Right lobe of liver (tissue), 6 donors: ENCODE measurements at places on chromosomes 7 and 10. TPM values are rescaled to one million over a fixed set of nuclear protein-coding genes. Genes with fewer than 3 reads are reported as not detected.

- no peak for DNase-seq
Measured at GRCh38 chr10:24556750-24557742, 166.6 kb downstream of the ARHGAP21 start.

GRCh38 chr7:135771961-135772638 is 23.5 kb upstream of the FAM180A start:
- DNase-seq: no peak

GRCh38 chr10:131909014-131909808 is 8.4 kb downstream of the PPP2R2D start:
- no peak for DNase-seq

GRCh38 chr10:60733517-60733822 is 44.8 kb upstream of the CDK1 start:
- DNase-seq: no peak

DNA sequence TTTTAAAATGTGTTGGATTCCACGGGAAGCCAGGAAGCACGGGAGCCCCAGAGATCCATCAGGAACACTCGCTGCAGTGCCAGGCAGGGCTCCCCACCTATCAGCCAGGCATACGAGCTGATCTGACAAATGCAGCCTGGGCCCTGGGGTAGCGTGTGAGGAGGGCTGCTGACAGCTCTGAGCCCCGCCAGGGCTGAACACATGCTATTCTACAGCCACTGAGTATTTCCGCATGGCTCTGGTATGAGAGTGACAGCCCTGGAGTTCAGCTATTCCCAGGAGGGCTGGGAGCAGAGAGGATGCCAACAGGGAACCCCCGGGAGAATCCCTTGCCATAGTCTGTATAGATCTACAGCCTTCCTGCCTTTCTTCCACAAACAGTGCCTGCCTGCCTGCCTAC is 237.3 kb upstream of the ZMIZ1 start:
- DNase-seq: no peak

DNA sequence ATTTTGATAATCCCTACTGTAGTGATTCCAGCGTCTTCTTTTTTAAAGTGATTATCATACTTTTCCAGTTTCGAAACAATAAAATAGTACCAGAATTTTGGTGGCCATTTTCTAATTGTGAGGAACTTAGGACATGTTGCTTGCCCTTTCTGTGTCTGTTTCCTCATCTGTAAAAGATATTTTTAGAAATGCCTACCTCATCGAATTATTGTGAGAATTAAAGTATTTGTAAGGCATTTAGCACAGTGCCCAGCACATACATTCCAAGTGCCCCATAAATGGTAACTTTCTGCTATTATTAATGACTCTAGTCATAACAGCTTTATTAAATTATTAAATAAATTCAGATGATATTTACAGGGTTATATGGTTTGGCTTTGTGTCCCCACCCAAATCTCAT is 3.7 kb downstream of the CFAP69 start:
- no peak for DNase-seq

DNA sequence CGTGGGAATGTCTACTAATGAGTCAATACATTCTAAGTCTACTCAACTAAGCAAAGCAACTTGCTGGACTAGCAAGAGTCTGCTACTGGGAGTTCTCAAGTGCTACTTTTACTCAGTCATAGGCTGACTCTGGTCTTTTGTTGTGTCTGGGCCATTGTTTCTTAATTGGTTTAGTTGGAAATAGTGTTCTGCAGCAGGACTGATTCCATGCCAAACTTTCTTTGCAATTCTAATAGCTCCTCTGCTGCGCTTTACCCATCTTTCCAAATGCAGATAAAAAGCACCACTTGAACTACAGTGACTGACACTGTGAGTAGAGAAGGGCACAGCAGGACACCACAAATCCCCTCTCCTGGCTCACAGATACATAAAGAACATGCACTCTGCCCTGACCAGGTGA is 125.7 kb downstream of the CD36 start:
- DNase-seq: no peak

DNA sequence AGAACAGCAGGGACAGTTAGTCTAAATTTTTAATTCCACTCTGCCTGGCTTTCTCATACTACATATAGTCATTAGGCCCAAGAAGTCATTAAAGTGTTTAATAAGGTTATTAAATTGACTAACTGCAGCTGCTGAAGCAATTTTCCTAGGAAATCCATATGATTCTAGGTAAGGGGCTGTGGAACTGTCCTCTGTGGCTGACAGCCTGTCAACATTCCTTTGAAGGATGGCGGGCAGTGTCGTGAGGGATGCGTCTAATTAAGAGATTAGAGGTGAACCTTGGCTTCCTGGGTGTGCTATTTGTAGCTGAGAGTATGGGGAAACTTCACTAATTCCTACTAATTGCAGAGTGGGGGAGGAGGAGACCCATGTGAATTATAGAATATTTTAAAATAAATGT is 64.6 kb downstream of the SNX10 start:
- no peak for DNase-seq

DNA sequence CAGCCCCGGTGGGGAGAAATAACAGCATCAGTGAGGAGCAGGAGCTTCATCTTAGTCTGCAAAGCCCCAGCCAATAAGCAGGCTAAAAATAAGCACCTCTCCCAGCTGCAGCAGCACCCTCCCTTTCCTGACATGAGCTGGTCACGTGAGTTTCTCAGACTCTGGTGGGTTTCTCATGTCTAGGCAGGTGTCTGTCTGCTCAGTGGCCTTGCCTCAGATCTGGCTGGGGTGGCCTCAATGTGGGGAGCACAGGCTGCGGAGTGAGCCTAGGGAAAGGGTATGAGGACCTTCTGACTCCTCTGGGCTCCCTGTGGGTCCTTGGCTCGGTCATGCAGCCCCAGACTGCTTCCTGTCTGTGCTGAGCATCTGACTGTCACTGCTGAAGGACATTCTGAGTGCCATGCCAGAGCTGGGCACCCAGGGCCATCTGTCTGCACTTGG is 81.6 kb upstream of the LRRC4 start:
- no peak for DNase-seq

DNA sequence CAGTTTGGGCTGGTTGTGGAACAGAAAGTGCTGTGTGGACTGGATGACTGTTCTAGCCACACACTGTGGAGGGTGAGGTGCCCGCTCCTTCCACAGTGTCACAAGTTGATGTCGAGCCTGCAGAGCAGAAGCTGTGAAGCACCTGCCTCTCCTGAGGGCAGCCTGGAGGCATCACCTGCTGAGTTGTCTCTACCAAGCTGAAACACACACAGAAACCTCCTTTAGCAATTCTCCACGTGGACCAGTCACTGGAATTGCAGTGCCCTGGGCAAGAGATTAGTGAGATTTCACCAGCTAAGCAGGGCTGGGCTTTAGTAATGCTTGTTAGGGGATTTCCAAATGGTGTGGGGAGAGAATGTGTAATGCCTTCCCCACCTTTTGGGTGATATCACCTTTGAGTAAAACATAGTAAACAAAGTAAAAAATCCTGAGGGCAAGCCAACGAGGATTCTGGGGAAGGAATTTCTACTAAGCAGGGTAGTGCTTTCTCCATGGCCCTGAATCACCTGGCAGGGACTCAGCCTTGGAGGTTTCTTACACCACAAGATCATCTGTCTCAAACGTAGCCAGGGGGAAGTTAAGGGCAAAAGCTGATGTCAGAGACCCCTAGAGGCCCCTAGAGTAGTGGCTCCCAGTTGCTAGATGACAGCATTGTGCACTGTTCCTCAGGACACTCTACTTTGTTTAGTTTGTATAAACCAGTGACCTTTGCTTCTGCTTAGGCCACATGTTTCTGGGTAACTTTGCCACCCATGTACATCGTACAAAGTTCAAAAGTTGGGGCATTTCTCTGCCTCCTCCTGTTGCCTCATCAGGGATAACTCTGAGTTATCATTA is 233.1 kb upstream of the IGFBP3 start:
- DNase-seq: peak; percentile 77

- DNase-seq: no peak
Measured at GRCh38 chr10:56286096-56286495, 75.0 kb downstream of the ZWINT start.

DNA sequence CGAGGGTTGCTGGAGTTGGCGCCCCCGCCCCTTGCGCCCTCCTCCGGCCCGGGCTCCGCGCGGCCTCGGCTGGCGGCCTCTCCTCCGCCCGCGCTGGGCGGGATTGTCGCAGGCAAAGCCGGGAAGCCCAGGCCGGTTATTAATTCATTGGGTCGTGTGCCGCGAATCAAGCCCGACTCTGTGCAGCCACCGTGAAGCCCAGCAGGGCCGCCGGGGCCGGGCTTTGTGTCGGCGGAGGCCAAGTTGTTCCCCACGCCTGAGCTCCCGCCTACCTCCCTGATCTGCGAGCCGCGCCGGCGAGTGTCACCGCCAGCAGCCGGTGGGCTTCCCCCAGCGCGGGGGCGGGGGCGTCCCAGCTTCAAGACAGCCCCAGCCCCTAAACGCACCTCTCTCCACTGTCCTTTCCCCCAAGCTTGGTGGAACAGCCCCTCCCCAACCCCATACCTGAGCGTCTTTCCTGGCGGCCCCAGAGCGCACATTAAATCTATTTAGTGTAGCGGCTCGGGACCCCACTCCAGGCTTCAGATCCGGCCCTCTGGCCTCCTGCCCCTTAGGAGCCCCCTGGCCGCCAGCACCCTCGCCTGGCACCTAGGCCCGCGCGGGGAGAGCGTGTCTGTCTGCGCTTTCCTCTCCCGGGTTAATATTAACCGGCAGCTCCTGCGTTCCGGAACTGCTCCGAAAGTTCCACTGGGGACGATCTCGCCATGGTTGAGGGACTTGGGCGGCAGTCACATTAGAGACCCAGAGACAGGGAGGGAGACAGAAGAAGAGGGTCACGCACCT is 3.5 kb downstream of the SHH start:
- peak; percentile 82 for DNase-seq

DNA sequence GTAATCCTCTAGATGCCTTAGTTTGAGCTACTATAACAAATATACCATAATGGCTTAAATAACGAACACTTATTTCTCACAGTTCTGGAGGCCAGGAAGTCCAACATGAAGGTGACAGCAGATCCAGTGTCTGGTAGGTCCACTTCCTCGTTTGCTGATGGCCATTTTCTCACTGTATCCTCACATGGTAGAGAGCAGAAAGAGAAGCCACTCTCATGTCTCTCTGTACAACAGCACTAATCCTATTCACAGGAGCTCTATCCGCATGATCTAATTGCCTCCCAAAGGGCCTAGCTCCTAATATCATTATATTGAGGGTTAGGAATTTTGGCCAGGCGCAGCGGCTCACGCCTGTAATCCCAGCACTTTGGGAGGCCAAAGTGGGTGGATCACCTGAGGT is 10.2 kb downstream of the HIBADH start:
- no peak for DNase-seq

GRCh38 chr10:98055841-98056516 is 25.6 kb upstream of the CRTAC1 start:
- no peak for DNase-seq

- DNase-seq: no peak
Measured at GRCh38 chr7:27329909-27330308, 87.3 kb downstream of the EVX1 start.

GRCh38 chr10:127303746-127304145 is 107.4 kb upstream of the INSYN2A start:
- no peak for DNase-seq

DNA sequence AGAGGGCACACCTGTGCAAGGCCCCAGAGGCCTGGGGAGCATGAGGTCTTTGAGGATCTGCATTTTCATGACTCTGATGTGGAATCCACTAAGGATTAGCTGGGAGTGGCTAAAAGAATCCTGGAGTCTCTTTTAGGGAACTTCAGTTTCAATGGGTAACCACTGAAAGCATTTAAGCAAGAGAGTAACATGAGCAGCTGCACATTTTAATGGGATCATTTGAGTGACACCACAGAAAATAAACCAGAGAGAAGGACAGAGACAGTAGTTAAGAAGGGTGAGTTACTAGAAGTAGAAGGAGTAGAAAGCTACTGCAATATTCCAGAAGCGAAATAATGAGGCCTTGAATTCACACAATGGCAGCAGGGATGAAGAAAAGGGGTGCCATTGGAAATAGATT is 5.2 kb downstream of the GOT1 start:
- no peak for DNase-seq

- DNase-seq: no peak
Measured at GRCh38 chr10:1369197-1369596, 313.0 kb downstream of the WDR37 start.

DNA sequence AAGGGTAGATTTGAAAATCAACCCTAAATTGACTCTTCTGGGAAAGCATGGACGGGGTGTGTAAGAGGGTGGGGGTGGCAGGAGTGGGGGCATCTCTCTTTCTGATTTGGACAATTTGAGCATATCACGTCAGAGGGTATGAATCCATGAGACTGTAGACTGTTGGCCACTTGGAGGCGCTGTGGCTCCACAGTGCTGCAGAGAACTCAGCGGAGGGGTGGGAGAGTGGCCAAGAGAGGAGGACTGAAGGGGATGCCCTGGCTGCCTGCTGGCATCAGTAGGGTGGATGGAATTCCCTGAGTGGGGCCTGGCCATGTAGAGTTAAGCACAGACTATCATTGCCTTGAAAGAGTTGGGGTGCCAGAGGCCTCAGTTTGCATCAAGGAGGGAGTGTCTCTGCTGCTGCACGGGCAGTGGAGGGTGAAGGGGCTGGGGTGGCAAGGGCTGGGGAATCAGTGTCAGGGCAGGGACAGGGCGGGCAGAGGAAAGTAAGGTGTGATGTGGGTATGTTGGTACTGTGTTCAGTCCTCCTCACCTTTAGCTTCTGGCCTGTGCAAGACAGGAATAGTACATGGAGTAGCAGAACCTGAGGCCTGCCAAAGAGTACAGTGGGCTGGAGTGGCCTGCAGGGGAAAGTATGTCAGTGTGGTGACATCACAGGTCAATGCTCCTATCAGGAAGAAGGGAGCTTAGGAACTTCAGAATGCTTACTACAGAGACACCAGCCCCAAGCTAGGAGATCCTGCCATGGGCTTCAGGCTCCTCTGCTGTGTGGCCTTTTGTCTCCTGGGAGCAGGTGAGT is 133.5 kb upstream of the PRSS58 start:
- DNase-seq: no peak

- DNase-seq: no peak
Measured at GRCh38 chr7:157397731-157398691, 61.2 kb downstream of the DNAJB6 start.

- DNase-seq: no peak
Measured at GRCh38 chr10:107492389-107492788, 327.9 kb upstream of the SORCS1 start.

- DNase-seq: no peak
Measured at GRCh38 chr10:113129117-113129516, 179.1 kb downstream of the TCF7L2 start.

The SLK gene
- total RNA-seq: 14.2 TPM

The SFRP5 gene
- total RNA-seq: 4.6 TPM

The MUC12 gene
- not detected for total RNA-seq

The SLC18A2 gene
- 0.27 TPM for total RNA-seq

The TAS2R41 gene
- total RNA-seq: not detected

The OPN4 gene
- total RNA-seq: not detected

The GATA3 gene
- not detected for total RNA-seq
